Activated CD8-positive, alpha-beta T cell treated with anti-CD3 and anti-CD28 coated beads, Interleukin-2, amount 10 ng/mL, durations not matched to agents 7 days and 5 days (primary cell): ENCODE measurements at places on chromosomes 2 and 18. TPM values are rescaled to one million over a fixed set of nuclear protein-coding genes. Genes with fewer than 3 reads are reported as not detected.
A peak's percentile ranks its signal among the peaks of the same experiment; 100 is the strongest.

GRCh38 chr2:215360596-215360995 is 48.7 kb downstream of the ATIC start:
- no peak overlapping the region for H3K4me3 ChIP-seq
- no peak for DNase-seq
- H3K36me3 ChIP-seq: peaks cover 30% of the 10 kb centered on the region
- H3K27me3 ChIP-seq: no peaks in the 10 kb centered on the region

DNA sequence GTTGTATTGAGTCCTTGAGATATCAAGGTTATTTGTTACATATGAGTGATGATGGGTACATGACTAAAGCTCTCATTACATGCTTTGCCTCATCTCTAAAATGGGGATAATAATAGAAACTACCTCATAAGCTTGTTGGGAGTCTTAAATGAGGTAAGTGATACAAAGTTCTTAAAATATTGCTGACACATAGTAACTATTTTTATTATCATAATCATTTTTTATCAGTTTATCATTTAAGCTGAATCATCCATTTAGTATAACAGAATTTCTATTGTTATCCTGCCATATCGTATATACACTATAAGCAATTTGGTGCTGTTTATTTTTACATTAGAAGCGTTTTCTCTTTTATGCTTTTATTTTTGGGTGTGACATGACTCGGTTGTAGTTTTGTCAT is 871.1 kb downstream of the LRP1B start:
- H3K36me3 ChIP-seq: no peaks in the 10 kb centered on the region
- H3K4me3 ChIP-seq: no peak overlapping the region
- no peaks in the 10 kb centered on the region for H3K27me3 ChIP-seq
- H3K27ac ChIP-seq: no peak overlapping the region
- no peaks in the 10 kb centered on the region for H3K4me1 ChIP-seq

GRCh38 chr18:74689251-74689650 is 91.6 kb downstream of the ZNF407 start:
- H3K36me3 ChIP-seq: peaks cover 4% of the 10 kb centered on the region
- no peak overlapping the region for H3K4me3 ChIP-seq
- H3K27me3 ChIP-seq: no peaks in the 10 kb centered on the region
- H3K27ac ChIP-seq: no peak overlapping the region
- H3K4me1 ChIP-seq: peaks cover 7% of the 10 kb centered on the region

DNA sequence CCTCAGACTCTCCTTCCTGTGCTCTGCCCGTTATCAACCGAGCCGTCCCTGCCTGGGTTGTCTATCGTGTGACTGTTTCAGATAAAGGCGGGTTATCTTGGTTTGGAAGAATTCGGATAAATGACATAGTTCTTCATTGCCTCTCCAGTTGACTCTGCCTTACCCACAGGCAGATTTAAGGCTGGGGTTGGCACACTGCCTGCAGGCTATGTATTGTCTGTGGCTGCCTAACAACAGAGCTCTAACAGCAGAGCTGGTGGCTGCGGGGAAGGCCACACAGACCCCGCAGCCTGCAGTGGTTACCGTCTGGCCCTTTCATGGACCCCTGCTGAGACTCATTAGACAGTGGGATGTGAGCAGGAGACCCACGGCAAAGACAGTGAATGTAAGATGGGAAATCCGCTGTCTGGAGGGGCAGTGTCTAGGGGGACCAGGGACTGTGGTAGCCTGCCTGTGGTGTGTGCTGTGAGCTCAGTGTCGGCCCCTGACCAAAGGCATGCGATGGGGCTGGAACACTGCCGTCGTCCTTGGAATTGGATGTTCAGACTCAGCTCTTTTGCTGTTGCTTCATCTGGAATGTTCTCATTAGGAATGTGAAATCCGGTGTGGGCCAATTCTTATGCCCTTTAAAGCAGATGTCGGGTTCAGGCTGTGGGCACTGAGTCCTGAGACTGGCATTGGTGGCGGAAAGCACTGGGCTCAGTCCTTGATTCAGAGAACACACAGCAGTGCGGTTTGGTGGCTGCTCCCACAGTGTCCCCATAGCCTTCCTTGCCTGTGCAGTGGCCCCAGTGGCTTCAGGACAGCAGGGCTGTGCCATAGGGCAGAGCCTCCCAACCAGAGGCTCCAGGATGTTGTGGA is 44.5 kb downstream of the SH3RF3 start:
- peaks cover 2% of the 10 kb centered on the region for H3K27me3 ChIP-seq
- peak overlapping the region; percentile 57 for H3K27ac ChIP-seq
- H3K4me3 ChIP-seq: no peak overlapping the region
- DNase-seq: no peak

DNA sequence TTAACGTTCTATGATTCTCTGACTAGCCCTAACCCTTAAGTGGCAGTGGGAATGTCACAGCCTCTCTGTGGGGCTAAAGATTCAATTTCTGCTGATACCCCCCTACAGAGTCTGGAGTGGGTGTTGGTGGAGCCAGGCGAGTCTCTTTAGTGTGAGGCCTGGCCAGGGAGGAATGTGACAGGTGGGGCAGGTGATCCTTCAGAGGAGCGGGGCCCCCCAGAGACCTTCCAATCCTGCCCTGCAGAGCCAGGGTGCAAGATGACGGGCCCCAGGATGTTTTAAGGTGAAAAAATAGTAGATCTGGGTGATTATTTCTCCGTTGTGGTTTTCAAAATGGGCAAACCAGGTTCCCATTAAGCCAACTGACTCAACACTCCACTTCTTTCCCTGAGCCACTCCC is 28.2 kb upstream of the DNMT3A start:
- no peaks in the 10 kb centered on the region for H3K4me1 ChIP-seq
- H3K4me3 ChIP-seq: no peak overlapping the region
- no peaks in the 10 kb centered on the region for H3K27me3 ChIP-seq
- no peak for DNase-seq
- no peaks in the 10 kb centered on the region for H3K36me3 ChIP-seq
- H3K27ac ChIP-seq: no peak overlapping the region

CCDC121 gene
- 1.6 TPM for total RNA-seq
